ENCODE measurements at places on chromosomes 4 and X. TPM values are rescaled to one million over a fixed set of nuclear protein-coding genes. Genes with fewer than 3 reads are reported as not detected.

The DCHS2 gene
- total RNA-seq, result not detected

The TLR8 gene
- total RNA-seq, result not detected

The JAKMIP1 gene
- total RNA-seq, result 11.3 TPM

The PPBP gene
- total RNA-seq, result not detected

The NWD2 gene
- not detected for total RNA-seq

The IL3RA gene
- 3.4 TPM for total RNA-seq
